ENCODE measurements at places on chromosomes 7 and 10. TPM values are rescaled to one million over a fixed set of nuclear protein-coding genes. Genes with fewer than 3 reads are reported as not detected.

The AHCYL2 gene
- total RNA-seq, result 19.3 TPM

The SPOCK2 gene
- 7.4 TPM for total RNA-seq

The ADRB1 gene
- 1.4 TPM for total RNA-seq

The CALML5 gene
- total RNA-seq, result not detected

The SPDYE5 gene
- total RNA-seq, result 0.39 TPM

The EPDR1 gene
- 20.1 TPM for total RNA-seq

The SOSTDC1 gene
- not detected for total RNA-seq

The PRTFDC1 gene
- total RNA-seq, result 8.5 TPM

The CNTNAP2 gene
- total RNA-seq, result 0.21 TPM

The MSMB gene
- total RNA-seq, result not detected

The MSRB2 gene
- 34.7 TPM for total RNA-seq

The SYNPO2L gene
- 0.29 TPM for total RNA-seq

All from ureter (tissue), 1 donor.